ENCODE measurements at places on chromosomes 5 and 9.

DNA sequence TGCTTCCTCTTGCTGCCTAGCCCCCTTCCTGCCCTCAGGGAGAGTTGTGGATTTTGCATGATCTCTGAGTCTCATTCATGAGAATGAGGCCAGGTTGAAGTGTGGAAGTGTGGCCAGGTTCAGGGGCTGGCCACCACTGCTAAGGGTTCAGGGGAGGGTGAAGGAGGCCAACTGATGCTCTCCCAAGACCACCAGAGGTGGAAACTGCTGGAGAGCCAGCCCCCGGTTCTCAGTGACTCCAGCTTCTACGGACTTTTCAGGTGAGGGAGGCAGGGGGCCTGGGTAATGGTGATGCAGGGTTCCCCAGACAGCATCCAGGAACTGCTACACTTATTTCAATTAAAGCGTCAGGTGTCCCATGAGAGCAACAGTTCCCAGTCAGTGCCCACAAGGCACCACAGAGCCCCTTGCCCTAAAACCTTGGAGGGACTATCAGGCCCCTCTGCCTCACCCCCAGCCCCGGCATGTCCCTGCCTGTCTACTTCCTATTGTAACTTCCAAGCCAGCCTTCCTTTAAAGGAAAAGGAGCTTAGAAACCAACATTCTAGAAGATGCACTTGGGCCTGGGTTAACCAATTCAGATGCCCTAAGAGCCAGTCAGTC, 50.1 kb downstream of the AMBP start:
- DNase-seq, result no peak

GRCh38 chr9:89888233-89888632, 283.4 kb downstream of the GADD45G start:
- DNase-seq, result no peak

- DNase-seq, result no peak
Measured at GRCh38 chr5:140978260-140978659, 12.0 kb downstream of the PCDHAC2 start.

GRCh38 chr5:422323-423232, 20.4 kb upstream of the EXOC3 start:
- no peak for DNase-seq

DNA sequence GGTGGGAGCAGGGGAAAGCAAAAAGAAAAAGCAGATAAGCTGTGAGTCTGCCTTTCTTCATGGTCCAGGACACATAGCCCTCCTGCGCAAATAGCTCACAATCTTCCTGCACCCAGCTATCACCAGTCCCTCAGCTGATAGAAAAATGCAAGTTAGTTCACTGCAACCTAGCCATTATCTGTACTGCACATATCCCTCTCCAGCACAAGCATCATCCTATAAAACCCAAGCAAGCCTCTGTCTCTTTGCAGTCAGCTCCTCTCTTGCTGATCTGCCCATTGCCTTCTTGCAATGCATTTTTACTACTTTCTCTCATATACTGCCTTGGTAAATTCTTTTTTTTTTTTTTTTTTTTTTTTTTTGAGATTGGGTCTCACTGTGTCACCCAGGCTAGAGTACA, 20.0 kb upstream of the MSANTD3 start:
- no peak for DNase-seq

- DNase-seq, result no peak
Measured at GRCh38 chr9:121776001-121776738, 124.7 kb downstream of the DAB2IP start.

DNA sequence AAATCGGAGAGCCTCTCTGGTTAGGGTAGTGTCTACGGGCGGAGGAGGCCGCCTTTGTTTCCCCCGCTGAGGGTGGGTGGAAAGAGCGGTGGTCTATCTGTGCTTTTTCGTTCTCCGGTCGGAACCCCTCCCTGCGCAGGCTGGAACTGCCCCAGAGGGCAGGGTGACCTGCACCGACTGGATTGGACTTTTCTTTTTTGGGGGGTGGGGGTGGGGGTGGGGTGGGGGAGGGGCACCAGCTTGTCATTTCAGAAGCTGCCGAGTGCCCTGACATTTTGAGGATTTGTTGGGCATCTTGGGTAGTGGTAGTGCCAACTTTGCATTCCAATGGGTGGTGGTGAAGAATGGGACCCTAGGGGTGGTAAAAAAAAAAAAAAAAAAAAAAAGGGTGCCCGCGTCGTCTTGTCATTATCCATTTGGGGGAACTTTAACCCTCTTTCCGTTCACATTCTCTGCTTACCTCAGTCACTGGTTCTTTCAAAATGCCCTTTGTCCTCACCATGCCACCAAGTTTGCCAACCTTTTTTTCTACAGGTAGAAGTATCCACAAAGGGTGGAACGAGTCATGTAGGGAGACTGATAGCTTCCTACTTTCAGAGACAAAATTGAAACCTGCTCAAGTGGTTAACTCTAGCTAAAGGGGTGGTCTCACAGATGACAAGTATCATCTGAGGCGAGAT, 1.3 kb downstream of the UBE2R2 start:
- DNase-seq, result no peak

GRCh38 chr9:16561121-16561520, 309.3 kb downstream of the BNC2 start:
- no peak for DNase-seq

- DNase-seq, result no peak
Measured at GRCh38 chr5:126452477-126452876, 29.3 kb downstream of the GRAMD2B start.

- DNase-seq, result no peak
Measured at GRCh38 chr9:136292591-136293448, 11.1 kb downstream of the CCDC187 start.
